ENCODE measurements at places on chromosomes 11 and 22.

GRCh38 chr11:13939961-13940906 lies 22.3 kb upstream of the SPON1 start:
- DNase-seq, result no peak

- DNase-seq, result no peak
Observed at GRCh38 chr22:37319469-37319868, 37.2 kb downstream of the CYTH4 start.

- peak; percentile 87 for DNase-seq
Observed at GRCh38 chr22:46522797-46523196, 14.6 kb downstream of the CELSR1 start.

DNA sequence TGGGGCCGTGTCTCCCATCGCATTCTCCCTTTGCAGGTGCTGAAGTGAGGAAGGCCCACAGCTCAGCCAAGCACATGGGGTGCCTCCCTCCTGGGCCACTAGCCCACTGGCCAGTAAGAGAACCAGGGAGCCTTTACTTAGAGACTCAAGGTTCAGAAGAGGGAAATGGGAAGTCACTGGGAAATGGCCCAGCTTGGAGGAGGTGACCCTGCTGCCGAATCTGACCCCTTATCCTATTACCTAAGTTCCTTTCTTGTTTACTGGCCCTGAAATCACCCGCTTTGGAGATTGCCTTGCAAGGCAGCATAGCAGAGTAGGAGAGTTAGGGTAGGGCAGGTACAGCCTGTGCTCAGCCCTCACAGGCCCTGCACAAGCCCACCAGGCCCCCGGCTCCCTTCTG lies 24.4 kb downstream of the UPB1 start:
- no peak for DNase-seq

DNA sequence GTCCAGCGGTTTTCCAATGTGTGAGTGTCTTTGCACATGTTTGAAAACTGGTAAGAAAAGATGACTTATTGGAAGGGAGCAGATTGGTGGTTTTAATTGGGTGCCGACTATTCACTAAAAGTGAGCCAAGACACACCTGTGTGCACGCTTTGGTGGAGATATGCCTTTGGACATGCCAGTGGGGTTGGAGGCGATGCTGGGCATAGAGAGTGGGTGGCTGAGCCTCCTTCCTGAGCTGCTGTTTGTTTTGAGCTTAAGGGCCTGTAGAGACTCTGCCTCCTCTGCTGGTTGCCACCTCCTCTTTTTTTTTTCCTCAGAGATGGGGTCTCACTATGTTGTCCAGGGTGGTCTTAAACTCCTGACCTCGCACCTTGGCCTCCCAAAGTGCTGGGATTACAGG lies 9.5 kb downstream of the IGHMBP2 start:
- DNase-seq, result no peak

- DNase-seq, result no peak
Observed at GRCh38 chr11:19793326-19793725, 80.7 kb downstream of the NAV2 start.

GRCh38 chr11:13276454-13276831 lies 1.1 kb upstream of the BMAL1 start:
- DNase-seq, result no peak

DNA sequence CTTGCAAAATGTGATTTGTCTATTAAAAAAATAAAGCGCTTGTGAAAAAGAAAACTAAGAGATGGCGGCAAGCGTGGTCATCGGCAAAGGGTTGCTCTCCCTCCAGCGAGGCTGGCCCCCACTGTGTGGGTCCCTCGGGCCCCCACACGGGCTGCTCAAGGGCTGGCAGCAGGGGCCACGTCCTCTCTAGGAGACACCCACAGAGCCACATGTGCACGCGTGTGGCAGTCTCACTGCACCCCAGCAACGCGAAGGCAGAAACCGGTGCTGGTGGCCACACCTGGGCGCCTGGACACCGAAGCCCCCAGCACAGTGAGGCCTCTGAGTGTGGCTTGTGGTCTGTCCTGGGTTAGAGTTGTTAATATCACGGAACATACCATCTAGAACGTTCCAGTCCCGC lies 34.4 kb downstream of the TOLLIP start:
- no peak for DNase-seq

DNA sequence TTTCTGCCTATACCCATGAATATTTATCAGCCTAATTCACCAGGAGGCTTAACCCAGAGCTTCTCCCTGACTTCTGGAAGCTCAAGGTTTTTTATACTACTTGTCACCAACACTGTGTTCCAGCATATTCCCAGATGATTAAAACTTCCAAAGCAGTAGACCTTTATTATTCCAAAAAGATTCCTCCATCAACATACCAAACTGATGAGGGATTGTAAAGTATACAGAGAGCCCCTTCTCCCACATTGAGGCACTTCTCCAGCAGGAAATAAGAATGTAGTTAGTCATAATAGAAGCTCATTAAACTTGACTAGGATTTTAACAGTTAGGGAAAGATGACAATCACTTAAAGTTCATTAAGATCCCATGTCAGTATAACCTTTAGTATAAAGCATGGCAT lies 51.4 kb upstream of the CEP126 start:
- DNase-seq, result no peak

- DNase-seq, result peak; percentile 74
Observed at GRCh38 chr22:26330971-26331625, 98.0 kb upstream of the ASPHD2 start.

GRCh38 chr11:73176874-73177155 lies 34.7 kb upstream of the FCHSD2 start:
- no peak for DNase-seq

GRCh38 chr22:34534101-34534500 lies 531.9 kb upstream of the ISX start:
- DNase-seq, result no peak

GRCh38 chr11:132846075-132846474 lies 686.2 kb downstream of the OPCML start:
- no peak for DNase-seq

GRCh38 chr11:44632466-44633123 lies 67.1 kb downstream of the CD82 start:
- DNase-seq, result peak; percentile 68

DNA sequence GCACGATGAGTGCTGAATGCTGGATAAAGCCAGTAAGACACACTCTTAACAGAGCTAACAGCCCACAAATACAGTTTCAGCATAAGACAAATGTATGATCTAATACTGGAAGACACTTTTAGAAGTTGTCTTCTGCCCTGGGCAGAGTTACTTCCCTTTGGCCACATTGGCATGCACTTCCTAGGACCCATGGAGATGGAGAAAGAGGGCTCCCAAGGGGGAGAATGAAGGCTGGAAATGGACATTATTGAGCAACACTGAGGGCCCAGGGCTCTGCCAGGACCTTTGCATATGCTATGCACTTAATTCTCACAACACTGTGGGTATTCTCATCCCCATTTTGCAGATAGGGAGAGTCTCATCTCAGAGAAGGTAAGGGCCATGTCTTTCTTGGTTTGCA lies 123.1 kb downstream of the ADAMTS15 start:
- DNase-seq, result no peak

- DNase-seq, result no peak
Observed at GRCh38 chr11:58647141-58647699, 24.8 kb downstream of the CNTF start.

- no peak for DNase-seq
Observed at GRCh38 chr11:67500484-67500821, 4.7 kb downstream of the PITPNM1 start.

GRCh38 chr11:2883640-2883978 lies 2.0 kb downstream of the CDKN1C start:
- DNase-seq, result no peak

DNA sequence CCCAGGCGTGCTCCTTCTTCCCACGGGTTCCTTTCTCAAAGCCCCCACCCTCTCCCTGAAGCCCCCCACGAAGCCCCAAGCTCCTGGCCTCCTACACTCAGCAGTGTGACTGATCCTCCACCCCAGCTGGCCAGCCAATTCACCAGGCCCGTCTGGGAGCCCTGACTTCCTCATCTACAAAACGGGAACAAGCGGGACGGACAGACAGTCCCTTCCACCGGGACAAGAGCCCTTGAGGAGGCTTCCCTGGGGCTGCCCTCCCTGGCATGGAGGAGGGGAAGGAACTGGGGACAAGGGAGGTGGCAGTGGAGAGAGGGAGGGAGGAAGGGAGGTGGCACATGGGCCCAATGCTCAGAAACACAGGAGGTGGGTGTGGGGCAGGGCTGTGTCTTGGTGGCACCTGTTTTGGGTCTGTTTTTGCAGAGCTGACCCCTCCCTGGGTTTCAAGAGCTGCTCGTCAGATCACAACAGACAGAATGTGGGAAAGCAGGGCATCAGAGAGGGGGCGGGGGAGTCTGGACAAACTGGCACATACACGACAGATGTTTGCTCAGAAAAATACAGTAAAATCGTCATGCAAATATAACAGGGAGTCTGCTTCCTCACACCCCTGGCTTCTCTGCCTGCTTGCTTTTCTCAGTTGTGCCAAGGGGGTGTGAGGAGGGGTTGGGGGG lies 56.8 kb downstream of the ELFN2 start:
- no peak for DNase-seq

DNA sequence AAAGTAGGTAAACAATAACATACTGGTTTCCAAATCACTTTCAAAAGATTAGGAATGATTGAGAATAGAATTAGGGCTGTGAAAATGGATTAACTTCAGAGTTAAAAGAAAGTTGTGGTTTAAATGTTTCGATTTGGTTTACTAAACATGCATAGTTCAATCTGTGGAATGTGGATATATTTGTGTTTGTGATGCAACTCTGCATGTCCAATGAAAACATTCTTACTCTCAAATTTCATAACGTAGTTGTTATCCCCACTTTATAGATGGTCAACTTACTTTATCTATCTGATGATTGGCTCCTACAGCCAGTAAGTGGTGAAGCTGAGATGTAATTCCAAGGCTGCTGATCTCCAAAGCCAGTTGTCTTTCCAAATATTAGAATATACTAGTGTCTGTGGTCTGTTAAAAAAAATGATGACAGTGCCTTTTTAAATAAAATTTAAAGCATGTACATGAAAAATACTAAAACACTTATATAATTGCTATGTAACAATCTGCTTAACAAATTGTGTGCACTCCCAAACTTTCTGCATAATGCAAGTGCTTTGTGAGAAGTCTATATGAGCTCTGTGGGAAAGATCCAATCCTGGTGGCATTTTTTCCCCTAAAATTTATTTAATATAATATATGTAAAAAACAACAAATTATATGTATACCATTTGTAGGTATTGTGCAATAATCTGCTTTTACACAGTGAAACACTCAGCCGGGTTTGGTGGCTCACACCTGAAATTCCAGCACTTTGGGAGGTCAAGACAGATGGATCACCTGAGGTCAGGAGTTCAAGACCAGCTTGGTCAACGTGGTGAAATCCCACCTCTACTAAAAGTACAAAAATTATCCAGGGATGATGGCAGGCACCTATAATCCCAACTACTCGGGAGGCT lies 9.7 kb upstream of the SIK3 start:
- no peak for DNase-seq

DNA sequence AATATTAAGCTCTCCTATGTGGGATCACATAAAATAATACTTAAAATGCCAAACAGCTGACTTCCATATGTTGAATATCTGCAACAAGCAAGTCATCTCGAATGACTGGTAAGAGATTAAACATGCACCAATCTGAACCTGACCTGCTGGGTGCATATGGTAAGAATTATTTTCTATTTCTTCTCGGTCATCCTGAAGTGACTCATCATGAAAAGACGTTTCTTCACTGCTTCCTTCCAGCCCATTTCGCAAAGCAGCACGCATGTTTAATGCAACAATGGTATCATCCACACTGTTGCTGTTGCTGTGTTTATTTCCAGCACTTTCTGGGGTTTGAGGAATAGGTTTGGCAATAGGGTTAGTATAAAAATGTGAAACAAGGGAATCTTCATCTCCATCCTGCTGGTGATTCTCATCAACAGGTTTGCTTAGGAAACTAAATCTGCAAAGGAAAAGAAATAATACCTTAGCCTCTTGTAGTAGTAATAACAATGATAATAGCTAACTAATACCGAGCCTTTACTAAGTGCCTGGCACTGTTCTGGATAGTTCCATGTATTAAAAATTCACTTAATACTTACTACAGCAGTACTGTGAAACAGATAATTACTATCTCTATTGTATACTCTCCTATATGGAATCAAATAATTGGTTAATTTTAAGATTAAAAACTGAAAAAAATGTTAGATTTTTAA lies 52.0 kb upstream of the CHRNA10 start:
- no peak for DNase-seq

GRCh38 chr22:42994917-42995562 lies 19.9 kb downstream of the PACSIN2 start:
- peak; percentile 67 for DNase-seq

DNA sequence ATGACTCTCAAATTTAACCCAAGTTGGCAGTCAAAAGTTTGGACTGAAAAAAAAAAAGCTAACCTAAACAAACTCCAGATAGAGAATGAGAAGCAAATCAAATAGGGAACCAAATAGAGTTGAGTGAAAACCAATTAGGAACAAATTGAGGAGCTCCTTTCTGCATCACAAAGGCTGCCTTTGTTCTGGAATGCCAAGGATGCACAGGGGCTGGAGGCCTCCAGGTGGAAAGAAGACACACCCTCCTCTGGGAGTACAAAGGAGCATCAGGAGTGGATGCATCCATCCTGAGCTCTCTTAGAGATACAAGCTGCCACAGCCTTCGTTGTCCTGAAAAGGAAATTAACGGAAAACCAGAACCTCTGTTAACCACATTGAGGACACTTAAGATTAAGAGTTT lies 73.3 kb downstream of the MRGPRX1 start:
- no peak for DNase-seq

- no peak for DNase-seq
Observed at GRCh38 chr22:38108561-38109319, 1.7 kb downstream of the BAIAP2L2 start.

GRCh38 chr11:72721689-72722049 lies 30.5 kb downstream of the ARAP1 start:
- no peak for DNase-seq

DNA sequence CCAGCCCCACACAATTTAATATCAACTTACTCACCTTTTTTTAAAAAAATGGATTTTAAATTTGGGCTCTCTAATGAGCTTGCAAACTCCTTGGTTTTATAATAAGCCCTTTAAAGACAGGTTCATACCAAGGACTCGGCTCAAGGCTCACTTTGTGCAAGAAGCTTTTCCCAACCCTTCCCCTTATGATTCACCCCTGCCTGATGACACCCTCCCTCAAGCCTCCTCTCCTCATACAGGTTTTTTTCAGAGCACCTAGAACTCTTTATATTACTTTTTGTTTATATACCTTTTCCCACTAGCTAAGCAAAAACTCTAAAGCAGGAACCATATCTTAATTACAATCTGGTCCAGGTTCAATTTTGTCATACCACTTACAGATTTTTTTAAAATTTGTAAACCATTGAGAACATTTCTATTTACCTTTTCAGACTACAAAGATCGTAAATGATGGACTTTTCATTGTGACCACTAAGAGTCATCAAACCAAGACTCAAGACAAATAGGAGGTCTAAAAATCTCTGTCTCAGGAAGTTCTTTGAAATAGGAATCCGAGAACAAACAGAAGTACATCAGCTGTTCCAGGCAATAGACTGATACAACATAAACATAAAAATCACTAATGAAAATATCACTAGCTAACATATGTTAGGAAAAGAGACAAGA lies 13.1 kb upstream of the EXPH5 start:
- no peak for DNase-seq

Measured in HuH-7 (cell line).